ENCODE measurements at places on chromosomes 7 and 10.

GRCh38 chr10:61891906-61892585, 9.5 kb upstream of the ARID5B start:
- no peak for DNase-seq

GRCh38 chr7:87447116-87447635, 28.3 kb downstream of the ABCB4 start:
- DNase-seq = no peak

DNA sequence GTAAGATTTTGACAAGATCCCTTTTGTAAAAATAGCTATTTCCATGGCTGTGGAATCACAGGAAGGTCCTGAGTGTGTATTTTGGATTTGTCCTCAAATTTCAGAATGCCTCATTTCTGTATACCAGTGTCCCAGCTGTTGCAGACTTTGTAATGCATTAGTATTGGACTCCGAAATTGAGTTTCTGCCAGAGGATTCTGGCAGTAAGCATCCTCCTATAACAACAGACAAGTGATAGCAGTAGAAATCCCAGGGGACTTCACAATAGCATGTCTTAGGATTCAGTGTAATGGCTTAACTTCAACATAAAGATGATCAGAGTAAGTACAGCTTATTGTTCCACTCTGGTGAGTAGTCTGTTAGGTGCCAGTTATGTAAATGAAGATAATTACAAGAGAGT, 104.6 kb downstream of the FOXP2 start:
- DNase-seq = no peak

DNA sequence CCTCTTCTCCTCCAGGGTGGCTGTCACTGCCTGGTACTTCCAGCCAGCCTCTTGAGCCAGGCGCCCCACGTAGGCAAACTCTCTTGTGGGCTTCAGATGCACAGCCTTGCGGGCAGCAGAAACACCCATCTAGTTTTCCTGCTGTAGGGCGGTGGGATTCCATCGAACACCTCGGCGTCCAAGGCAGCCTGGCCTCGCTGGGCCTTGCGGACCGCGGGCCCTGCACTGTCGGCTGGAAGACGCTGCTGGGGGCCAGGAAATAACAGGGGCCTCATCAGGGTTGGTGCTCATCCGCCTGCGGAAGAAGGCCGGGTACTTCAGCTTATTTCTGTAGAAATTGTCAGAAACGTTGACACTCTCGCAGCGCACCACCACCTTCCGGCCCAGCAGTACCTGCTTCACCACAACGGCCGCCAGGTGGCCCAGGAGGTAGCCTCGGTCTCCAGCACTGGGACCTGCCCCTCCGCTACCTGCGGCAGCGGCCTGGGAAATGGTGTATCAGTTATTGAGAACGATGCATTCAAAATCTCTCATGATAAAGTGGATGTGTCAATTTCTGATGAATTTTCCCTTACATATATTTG, 61.1 kb downstream of the WDFY4 start:
- no peak for DNase-seq

DNA sequence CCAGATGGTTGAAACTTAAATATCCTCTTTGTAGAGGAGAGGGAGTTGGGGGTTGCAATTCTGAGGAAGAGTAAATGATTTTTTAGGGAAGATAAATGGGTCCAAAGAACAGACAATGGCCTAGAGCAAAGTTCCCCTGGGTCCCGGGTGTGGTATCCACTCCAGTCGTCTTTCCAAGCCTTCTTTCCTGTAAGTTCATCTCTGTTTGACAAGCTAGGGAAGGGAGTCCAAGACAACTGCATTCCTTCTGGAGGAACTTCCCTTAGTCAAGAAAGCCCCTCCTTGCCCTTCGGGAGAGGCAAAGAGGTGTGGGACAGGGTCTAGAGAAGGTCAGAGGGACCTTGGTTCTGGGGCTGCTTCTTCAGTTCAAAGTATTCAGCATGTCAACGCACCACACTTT, 33.4 kb downstream of the C10orf71 start:
- DNase-seq = no peak

DNA sequence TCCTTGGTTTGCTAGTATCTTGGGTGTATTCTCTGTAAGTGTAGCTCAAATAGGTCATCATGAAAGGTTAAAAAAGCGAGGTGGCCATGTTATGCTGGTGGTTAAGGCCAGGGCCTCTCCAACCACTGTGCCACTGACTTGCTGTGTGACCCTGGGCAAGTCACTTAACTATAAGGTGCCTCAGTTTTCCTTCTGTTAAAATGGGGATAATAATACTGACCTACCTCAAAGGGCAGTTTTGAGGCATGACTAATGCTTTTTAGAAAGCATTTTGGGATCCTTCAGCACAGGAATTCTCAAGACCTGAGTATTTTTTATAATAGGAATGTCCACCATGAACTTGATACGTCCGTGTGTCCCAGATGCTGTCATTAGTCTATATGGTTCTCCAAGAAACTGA, 17.1 kb downstream of the SCD start:
- no peak for DNase-seq

- DNase-seq = no peak
Measured at GRCh38 chr7:1137517-1138167, 22.4 kb downstream of the ZFAND2A start.

DNA sequence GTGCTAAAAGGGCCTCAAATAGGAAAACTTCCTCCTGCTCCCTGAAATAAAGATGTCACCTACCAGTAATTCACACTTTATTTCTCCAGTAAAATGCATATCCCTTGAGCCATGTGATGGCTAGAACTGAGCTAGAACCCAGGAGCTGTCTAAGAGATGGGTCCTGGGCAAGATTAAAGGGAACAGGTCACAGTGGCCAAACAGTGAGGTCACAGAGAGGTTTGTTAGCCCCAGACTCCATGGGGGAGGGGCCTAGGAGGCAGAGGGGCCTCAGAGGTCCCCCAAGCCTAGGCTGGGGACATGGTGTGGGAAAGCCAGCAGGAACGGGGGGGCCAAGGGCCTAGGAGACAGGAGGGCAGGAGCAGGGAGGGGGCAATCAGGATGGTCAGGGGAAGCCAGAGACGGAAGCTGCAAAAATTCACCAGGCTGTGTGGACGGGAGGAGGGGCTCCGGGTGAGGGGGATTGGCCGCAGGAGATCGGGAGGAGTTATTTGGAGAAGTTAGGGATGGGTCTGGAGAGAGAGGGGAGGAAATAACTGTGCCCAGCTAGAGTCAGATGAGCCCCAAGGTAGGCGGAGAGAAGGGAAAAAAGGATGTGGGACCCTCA, 3.3 kb downstream of the FBXO24 start:
- no peak for DNase-seq

- DNase-seq = no peak
Measured at GRCh38 chr7:104327534-104327933, 869 bp upstream of the LHFPL3 start.

- DNase-seq = peak; percentile 32
Measured at GRCh38 chr7:128067983-128068382, 36.7 kb upstream of the LRRC4 start.

- DNase-seq = no peak
Measured at GRCh38 chr7:38309555-38309954, 36.1 kb upstream of the TARP start.

- no peak for DNase-seq
Measured at GRCh38 chr7:151281686-151282085, 33.2 kb upstream of the SMARCD3 start.

- DNase-seq = peak; percentile 57
Measured at GRCh38 chr10:49335364-49335972, 36.5 kb downstream of the C10orf71 start.

GRCh38 chr10:121579656-121580055, 18.6 kb downstream of the FGFR2 start:
- no peak for DNase-seq

- no peak for DNase-seq
Measured at GRCh38 chr7:111873963-111874690, 311.8 kb upstream of the IMMP2L start.

GRCh38 chr7:142506601-142507000, 242.7 kb upstream of the PRSS1 start:
- no peak for DNase-seq

DNA sequence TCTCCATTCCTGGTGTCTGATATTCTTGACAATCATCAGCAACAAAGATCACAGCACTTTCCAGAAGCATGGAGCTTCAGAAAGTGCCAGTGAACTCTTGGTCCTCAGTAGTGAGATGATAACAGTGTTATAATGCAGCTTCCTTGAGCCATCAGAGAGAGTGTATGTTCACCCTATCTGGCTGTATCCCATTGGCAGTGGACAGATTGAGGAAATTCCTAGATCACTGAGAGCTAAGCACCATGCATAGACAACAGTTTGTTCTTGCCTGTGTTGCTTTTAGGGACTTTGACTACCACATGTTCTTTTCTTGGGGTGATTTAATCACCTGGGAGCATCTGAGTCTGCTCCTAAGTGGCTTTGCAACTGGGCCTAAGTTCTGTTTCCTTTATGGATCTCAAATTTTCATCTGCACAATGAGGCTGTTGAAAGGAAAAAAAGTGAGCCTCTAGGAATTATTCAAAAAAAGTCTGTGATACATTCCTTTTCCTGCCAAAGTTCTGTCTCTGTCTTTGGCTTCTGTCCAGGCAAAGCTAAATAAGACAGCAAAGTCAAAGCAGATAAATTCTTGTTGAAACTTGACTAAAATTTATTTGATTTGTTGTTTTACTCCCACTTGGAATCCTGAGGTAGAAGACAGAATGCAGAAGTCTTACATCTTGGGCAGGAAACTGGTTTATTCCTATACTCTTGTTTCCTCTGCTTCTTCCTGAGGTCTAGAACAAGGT, 14.5 kb upstream of the ZNF282 start:
- DNase-seq = no peak

- no peak for DNase-seq
Measured at GRCh38 chr10:12381536-12382156, 32.3 kb downstream of the CAMK1D start.

- no peak for DNase-seq
Measured at GRCh38 chr10:22831586-22831985, 96.3 kb upstream of the ARMC3 start.

DNA sequence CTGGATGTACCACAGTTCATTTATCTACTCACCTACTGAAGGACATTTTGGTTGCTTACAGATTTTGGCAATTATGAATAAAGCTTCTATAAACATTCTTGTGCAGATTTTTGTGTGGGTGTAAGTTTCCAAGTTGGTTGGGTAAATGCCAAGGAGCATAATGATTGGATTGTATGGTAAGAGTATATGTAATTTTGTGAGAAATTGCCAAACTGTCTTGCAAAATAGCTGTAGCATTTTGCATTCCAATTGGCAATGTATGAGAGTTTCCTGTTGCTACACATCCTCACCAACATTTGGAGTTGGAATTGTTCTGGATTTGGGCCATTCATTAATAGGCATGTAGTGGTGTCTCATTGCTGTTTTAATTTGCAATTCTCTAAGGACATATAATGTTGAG, 33.9 kb upstream of the HYAL4 start:
- no peak for DNase-seq

- no peak for DNase-seq
Measured at GRCh38 chr10:112047674-112048073, 135.9 kb downstream of the GPAM start.

DNA sequence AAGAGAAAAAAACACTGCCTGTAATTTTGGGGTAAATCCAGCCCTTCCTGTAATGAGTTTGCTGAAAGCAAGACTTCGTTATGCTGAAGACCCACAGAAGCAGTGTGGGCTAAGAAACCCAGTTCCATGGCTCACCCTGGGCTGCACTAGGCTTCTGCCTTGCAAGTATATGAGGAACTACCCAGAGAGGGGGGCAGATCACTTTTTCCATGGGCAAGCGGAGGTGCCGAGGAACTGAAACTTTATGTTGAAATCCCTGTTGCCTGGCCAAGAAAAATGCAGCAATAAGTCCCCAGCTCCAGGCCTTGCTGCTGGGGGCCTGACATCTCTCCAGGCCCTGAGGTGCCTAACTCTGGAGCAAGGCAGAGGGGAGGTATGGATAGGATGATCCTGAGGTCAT, 8.5 kb downstream of the RASSF4 start:
- no peak for DNase-seq

- no peak for DNase-seq
Measured at GRCh38 chr7:138892006-138892630, 89.1 kb downstream of the KIAA1549 start.

DNA sequence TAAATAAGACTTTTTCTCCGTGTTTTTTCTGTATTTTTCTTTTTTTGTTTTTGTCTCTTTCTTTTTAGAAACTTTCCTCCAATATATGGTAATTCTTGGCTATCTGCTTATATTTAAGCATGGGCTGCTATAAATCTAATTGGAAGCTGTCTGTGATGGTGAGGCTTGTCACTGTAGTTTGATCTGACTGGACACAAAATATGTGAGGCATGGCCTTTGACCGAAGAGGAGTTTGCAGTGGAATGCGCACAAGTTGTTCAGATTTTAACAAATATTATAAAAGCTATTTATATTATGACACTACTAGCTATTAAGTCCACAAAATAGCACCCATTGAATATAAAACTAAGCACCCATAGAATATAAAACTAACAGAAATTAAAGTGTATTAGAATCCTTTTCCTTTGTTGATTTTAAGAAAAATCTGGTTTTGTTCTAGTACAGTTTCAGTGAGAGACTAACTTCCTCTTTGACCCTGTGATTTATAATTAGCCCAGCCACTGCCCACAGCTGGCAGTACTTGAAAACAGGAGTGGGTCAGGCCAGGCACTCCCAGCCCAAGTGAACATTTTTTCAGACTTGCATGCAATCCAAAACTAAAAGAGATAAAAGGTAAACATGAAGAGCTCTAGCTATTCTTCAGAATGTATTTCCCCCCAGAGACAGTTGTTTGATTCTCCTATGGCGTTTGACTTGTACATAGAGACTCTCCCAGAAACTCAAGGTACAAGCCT, 69.9 kb upstream of the FGL2 start:
- no peak for DNase-seq

DNA sequence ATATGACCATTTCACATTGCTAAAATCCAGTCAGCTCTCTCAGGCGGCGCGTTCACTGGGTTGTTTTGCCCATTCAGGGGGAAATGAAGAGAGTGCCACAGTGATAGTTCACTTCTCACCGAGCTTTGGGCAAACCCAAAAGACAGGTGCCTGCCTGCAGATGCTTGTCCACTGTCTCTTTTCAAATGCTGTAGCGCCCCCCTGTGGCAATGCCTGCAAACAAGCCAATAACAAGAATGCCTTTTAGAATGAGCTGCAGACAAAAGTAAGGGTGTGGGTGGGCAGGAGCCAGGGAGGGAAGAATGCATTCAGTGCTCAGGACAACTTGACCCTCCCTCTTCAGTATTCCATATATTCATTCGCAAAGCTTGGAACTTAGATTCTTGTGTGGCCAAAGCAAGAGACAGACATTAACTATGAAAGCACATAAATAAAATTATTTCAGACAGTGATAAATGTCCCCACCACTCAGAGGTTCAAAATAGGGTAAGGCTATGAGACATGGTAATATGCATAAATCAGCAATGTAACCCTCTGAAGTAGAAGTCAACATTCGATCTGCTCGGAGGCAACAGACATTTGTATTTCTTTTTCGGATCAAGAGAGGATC, 86.9 kb downstream of the JAZF1 start:
- DNase-seq = peak; percentile 42

Data from Jurkat, Clone E6-1 (cell line).